ENCODE measurements at places on chromosomes 5 and 9.

DNA sequence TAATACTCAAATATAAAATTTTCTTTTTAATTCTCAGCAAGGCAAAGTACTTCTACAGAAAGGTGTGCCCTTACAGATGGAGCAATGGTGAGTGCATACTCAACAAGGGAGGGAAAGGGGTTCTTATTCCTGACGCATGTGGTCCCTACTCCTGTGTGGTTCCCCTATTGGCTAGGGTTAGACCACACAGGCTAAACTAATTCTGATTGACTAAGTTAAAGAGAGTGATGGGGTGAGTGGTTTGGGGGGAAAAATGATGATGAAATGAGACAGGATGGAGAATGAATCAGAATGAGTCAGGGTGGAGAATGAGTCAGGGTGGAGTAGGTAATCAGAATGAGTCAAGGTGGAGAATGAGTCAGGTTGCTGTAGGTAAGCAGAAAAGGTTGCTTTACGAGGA is 22.9 kb upstream of the HMGCS1 start:
- DNase-seq = no peak

- no peak for DNase-seq
Observed at GRCh38 chr5:54994628-54995027, 9.2 kb upstream of the ESM1 start.

DNA sequence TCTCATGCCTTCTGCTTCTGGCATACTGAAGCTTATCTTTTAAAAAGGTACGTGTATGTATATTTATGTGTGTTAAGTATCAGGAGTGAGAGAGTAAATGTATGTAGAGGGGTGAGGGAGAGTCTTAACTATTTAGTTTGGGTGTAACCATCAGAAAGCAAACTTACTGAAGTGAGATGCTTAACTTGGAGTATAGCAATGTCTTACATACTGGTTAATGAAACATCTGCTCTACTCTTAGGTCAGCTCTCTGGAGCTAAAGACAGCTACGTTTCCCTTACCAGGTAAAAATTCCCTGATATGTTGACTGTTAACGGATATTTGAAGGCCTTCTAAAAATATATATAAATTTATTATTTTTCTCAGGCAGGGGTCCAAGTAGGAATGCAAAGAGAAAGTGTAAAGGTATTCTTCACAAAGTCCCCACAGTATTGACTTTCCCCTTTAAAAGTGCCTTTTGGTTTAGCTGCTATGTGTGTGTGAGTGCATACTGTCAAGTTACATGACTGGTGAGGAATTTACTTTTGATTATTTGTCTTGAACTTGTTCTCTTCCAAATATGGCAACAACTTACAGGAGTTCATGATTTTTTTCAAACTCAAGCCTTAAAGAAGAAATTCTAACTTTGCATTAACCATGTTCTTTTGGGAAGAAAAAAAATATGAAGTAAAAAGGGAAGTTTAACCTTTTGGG is 12.3 kb upstream of the C5orf24 start:
- no peak for DNase-seq

DNA sequence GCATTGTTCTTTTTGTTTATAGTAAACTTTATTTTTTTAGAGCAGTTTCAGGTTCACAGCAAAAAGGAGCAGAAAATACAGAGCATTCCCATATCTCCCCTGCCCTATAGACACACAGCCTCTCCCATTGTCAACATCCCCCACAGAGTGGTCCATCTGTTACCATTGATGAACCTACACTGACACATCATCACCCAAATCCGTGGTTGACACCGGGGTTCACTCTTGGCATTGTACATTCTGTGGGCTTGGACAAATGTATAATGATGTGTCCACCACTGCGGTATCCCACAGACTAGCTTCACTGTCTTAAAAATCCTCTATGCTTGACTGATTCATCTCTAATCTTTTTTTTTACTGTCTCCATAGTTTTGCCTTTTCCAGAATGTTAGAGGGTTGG is 120.7 kb upstream of the SPATA31C2 start:
- DNase-seq = no peak

DNA sequence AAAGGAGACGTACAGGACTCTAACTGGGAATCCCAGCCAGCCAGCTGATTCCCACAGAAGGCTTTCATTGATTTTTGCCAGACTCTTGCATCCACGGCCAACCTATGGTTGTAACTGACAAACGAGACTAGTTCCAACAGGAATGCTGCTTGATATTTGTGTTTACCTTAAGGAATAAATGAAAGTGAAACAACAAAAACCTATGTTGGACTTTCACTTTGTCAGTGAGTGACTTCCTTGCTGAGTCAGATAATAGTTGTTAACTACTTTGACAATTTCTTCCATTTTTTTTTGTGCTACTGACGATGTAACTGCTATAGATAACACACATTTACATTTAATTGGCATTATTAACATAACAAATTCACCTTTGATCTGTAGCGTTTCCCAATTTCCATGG is 63.4 kb upstream of the LRRTM2 start:
- no peak for DNase-seq

DNA sequence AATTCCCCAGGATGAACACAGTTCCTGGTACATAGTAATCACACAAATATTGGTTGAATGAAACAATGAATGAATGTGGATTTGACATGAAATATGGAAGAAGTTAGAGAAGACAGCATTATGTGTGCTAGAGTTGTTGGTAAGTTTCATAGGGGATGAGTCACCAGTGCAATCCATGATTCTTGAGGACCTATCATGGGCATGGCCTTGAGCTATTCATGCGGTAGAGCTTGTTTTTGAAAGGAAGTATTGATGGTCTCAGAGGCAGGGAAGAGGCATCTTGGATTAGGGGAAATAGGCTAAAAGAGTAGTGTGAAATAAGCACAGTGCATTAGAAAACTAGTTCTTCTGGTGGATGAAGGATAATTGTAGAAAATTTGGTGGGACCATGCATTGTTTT is 22.1 kb downstream of the SPATA31D1 start:
- no peak for DNase-seq

DNA sequence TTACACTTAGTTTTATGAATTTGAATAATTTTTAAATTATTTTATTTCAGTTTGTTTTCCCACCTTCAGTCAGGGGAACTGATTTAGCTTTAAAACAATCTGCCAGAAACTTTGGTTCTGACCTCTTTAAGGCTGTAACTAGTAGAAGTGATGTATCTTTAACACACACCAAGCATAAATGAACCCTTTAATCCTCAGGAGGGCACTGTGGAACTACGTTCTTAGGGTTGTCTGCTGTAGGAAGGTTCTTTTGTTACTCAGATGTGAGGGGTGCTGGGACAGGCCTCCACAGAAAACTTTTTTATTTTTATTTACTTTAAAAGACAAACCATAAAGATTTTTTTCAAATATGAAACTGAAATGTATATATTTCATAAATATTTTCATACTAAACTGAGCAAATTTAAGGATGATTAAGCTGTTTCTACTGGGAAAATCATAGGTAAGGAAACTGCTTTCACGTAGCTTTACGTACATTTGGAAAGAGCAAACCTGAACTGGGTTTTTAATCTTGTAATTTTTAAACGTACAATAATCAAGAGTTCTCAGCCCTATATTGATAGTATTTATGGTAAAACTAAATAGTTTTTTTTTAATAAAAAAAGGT is 5.3 kb downstream of the KLF4 start:
- DNase-seq = peak; percentile 33

DNA sequence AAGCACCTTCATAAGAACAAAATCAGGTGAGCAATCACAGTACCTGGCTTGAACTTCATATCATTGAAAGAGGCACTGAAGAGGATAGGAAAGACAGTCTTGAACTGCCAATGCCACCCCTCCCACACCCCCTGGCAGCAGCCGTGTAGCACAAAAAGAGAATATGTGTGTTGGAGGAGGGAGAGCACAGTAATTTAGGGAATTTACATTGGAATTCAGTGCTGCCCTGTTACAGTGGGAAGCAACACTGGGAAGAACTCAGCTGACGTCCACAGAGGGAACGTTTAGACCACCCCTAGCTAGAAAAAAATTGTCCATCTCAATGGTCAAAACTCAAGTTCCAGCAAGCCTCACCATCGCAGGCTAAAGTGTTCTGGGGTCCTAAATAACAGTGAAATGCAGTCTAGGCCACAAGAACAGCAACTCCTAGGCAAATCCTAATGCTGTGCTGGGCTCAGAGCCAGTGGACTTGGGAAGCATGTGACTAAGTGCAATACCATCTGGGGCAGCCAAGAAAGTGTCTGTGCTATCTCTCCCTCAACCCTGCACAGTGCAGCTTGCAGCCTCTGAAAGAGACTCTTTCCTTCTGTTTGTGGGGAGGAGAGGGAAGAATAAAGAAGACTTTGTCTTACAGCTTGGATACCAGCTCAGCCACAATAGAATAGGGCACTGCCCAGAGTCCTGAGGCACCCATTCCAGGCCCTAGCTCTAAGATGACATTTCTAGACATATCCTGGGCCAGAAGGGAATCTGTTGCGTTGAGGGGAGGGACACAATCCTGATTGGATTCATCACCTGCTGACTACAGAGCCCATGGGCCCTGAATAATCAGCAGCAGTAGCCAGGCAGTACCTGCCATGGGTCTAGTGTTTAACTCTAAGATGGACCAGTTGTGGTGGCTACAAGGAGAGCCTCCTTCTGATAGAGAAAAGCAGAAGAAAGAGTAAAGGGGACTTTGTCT is 62.1 kb upstream of the VLDLR start:
- DNase-seq = no peak

DNA sequence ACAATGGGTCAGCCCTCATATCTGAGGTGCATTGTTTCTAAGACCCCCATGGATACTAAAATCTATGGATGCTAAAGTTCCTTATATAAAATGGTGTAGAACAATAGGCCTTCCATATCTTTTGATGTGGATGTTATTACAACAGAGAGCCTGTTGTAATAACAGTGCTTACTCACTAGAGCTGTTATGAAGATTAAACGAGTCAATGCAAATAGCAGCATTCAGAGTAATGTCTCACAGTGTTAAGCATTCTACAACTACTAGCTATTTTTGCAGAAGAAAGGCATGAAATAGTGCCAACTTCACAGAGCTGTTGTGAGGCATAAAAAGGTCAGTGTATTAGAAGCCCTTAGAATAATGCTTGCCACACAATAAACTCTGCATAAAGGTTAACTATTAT is 13.0 kb downstream of the CHSY3 start:
- DNase-seq = no peak

- DNase-seq = no peak
Observed at GRCh38 chr5:159850160-159850559, 66.1 kb upstream of the ADRA1B start.

- DNase-seq = no peak
Observed at GRCh38 chr9:115035841-115036612, 81.9 kb downstream of the TNC start.

- DNase-seq = no peak
Observed at GRCh38 chr5:16866795-16867576, 69.1 kb downstream of the MYO10 start.

DNA sequence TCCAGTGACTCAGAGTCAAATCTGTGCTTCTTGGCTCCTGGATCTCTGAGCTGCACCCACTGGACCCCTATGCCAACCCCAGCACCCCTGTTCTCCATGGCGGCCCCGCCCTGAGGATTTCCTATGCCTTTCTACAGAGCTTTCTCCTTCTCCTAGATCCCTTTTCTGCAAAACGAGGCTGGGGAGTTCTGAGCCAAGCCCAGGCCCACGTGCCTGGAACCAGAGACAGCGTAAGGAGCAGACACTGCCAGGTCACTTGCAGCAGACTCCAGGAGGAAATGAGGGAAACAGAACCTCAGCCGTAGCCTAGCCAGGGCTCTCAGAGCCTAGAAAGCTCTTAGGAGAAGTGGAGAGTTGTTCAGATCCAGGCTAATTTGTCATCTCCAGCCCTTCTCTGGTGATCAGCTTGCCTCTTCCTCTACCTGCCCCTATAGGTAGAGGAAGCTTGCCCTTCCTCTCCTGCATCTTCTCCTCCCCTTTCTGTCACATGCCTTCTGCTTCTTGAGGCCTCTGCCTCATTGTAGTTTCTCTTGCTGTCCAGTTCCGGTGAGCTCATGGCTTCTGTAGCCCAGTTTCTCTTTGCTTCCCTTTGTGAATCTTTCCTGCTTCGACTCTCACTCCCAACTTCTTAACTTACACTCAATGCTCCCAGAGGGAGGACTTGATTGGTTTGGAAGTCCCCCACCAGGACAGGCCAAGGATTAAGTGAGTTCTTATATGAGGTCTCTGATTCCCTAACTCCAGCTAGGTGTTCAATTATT is 163.4 kb downstream of the RGS3 start:
- no peak for DNase-seq

- no peak for DNase-seq
Observed at GRCh38 chr5:78811866-78812265, 163.3 kb upstream of the LHFPL2 start.

DNA sequence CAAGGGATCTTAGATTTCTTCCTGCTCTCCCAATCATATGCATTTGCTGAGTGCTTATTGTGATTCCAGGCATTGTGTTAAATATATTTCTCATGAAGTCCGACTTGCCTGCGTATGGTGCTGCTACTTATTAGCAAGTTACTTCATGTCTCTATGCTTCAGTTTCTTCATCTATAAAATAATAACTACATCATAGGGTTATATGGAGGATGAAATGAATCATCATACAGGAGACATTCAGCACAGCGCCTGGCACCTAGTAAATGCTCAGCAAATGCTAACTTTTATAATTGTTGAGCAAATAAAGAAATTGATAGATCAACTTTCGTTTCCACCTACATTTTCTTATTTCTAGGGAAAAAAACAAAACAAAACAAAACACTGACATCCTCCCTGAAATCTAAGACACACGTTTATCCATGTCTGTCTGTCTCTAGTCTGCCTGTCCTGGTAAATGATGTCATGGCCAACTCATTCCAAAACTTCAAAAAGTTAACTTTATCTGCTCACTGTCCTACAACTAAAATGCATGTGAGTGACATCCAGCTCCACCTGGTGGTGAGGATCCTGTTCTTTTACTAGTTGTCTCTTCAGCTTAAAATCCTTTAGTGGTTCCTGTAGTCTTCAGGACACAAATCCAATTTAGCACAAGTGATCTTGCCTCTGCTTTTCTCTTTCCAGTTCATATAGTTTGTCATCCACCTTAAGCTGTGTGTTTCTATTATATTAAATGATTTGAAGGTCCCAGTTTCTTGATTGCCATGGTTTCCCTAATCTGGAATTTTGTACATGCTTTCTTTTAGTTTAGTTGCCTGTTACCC is 27.7 kb downstream of the PPP3R2 start:
- peak; percentile 24 for DNase-seq

DNA sequence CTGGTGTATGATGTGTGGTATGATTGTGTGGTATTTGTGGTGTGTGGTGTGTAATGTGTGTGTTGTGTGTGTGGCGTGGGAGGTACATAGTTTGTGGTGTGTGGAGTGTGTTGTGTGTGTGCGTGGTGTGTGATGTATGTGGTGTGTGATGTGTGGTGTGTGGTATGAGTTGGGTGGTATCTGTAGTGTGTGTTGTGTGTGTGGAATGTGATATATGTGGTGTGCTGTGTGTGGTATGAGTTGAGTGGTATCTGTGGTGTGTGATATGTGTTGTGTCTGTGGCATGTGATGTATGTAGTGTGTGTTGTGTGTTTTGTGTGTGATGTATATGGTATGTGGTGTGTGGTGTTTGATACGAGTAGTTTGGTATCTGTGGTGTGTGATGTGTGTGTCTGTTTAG is 272.5 kb upstream of the IRX1 start:
- DNase-seq = no peak

- DNase-seq = peak; percentile 24
Observed at GRCh38 chr5:112186401-112186990, 232.6 kb downstream of the EPB41L4A start.
